ENCODE measurements at places on chromosomes 6 and 20.

DNA sequence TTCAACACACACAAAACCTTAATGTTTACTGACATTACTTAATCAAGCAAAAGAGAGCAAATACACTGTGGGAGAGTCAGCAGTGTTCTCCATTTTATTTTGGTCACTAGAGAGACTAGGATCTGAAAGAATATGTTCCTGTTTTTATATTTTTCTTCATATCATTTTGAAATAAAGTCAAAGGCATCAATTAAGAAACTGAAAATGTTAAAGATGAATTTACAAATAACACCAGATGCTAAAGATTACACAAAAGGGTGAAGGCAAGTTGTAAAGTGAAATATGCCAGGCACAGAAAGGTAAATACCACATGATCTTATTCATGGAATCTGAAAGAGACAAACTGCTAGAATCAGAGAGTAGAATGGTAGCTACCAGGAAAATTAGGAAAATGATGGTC, 60.3 kb upstream of the FABP7 start:
- no peak for DNase-seq

- no peak for DNase-seq
Observed at GRCh38 chr6:144637541-144637940, 352.4 kb downstream of the UTRN start.

DNA sequence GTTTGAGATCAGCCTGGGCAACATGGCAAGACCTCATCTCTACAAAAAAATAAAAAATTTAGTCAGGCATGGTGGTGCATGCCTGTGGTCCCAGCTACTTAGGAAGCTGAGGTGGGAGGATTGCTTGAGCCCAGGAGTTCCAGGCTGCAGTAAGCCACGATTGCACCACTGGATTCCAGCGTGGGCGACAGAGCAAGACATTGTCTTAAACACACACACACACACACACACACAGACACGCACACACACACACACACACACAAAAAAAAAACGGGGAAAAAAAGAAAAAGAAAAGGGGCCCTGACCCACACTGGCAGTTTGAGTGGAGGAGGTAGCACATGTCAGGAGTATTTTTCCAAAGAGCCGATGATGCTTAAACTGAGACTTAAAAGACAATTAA, 122.2 kb downstream of the AFG1L start:
- no peak for DNase-seq

- DNase-seq, result no peak
Observed at GRCh38 chr20:14580418-14581074, 243.1 kb upstream of the FLRT3 start.

DNA sequence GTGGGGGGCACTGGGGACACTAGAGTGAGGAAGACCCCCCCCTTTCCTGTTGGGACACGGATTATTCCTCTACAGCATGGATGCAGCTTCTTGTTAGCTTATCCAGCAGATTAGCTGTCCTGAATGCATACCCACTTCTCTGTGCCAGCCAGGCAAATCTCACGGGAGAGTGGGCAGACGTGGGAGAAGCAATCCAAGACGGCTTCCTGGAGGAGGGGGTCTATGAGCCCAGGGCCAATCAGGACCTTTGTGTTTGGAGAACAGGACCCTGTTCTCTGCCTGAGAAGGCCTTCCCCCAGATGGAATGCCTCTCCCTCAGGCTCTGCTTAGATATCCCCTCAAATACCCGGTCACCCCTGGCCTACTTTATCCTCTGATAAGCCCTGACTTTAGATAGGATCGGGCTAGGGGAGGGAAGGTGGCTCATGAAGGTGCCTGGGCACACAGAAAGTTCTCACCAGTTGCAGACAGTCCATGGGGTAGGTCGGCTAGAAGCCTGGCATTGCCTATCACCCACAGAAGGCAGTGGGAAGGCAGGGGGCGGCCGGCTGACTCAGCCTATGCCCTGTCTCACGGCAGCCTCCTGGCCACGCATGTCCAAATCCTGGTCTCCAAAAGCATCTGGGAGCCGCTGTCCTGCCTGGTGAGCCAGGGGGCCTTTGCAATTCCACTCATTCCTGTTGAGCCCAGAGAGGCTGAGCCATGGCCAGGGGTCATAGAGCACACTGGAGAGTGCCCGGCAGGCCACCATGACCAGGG, 34.7 kb downstream of the SUN5 start:
- no peak for DNase-seq

GRCh38 chr6:112951829-112952228, 604.7 kb downstream of the RFPL4B start:
- no peak for DNase-seq

GRCh38 chr6:21900730-21901129, 307.2 kb downstream of the SOX4 start:
- no peak for DNase-seq

DNA sequence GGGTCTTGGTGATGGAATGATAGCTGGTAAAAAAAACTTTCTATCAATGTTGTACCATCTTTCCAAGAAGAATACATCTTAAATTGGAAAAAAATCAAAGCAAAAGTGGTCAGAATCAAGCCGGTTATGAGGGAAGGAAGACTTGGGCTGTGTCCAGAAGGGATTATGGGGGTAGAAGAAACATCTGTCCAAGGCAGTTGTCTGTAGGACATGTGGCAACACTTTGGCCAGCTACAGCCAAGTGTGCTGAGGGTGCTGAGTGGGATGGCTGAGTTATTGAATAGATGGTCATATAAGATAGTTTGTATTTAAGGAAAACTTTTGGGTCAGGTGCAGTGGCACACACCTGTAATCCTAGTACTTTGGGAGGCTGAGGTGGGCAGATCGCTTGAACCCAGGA, 38.4 kb downstream of the INSM1 start:
- no peak for DNase-seq

- no peak for DNase-seq
Observed at GRCh38 chr6:163585932-163586437, 171.5 kb downstream of the QKI start.

GRCh38 chr6:135183002-135183531, 2.0 kb downstream of the MYB start:
- no peak for DNase-seq

DNA sequence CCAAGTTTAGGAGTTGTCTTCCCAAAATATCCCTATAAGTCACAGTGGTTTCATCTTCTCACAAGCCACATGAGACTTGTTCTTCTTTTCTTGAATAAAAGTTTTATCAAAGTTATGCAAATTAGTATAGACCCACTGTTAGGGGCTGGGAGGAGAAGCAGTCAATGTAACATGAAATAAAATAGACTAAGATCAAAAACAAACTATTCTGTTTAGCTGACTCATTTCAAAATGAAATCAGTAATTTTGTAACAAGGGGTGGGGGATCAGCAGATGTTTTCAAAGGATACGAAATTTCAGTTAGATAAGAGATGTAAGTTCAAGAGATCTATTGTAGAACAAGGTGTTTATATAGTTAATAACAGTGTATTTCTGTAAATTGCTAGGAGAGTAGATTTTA, 339.6 kb upstream of the PRDM1 start:
- no peak for DNase-seq

- DNase-seq, result no peak
Observed at GRCh38 chr6:3366596-3367413, 90.0 kb downstream of the SLC22A23 start.

- DNase-seq, result no peak
Observed at GRCh38 chr6:51277474-51277873, 458.8 kb downstream of the TFAP2B start.

GRCh38 chr20:34210271-34210670, 31.0 kb upstream of the ASIP start:
- DNase-seq, result no peak

DNA sequence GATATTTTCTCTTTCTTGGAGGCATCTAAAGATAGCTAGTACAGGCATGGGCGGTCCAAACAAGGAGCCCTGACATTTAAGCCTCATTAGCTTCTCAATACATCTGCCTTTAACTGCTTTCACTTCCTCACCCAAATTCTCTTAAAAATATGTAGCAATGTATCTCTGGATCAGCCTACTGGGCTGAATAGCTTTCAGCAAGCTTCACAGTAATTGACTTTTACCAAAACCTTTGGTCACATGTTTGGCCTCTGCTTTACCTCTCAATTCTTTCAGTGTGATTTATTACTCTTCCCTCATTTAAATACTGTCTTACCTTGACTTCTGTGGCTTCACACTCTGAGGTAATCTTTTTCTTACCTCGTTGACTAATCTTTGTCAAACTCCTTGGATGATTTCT, 1618.1 kb downstream of the GRIK2 start:
- no peak for DNase-seq

- no peak for DNase-seq
Observed at GRCh38 chr6:134081506-134081905, 29.1 kb upstream of the SLC2A12 start.

- no peak for DNase-seq
Observed at GRCh38 chr6:45841062-45841461, 174.6 kb downstream of the CLIC5 start.

GRCh38 chr6:158332237-158332636, 20.0 kb downstream of the TULP4 start:
- no peak for DNase-seq

GRCh38 chr6:8888468-8888867, 453.1 kb upstream of the SLC35B3 start:
- DNase-seq, result no peak

- DNase-seq, result no peak
Observed at GRCh38 chr20:62814060-62814708, 2.7 kb upstream of the COL9A3 start.

DNA sequence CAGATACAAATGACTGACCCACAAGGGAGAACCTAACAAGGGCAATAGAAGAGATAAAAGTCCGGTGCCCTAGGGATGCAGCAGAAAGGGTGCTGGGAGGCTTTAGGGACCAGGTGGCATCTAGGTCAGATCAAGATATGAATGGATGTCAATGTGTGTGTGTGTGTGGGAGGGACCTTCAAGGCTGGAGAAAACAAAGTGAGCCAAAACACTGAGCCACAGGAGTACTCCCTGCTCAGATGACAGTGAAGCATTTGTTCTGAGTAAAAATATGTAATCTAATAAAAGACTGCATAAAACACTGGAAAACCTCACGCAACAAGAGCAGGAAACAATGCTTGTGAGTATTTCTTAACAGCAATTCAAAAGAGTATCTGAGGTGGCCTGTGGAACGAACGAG, 28.2 kb downstream of the ZNF337 start:
- DNase-seq, result no peak

- peak; percentile 14 for DNase-seq
Observed at GRCh38 chr6:36912586-36912985, 26.8 kb downstream of the C6orf89 start.

- no peak for DNase-seq
Observed at GRCh38 chr6:56424064-56424463, 176.7 kb upstream of the COL21A1 start.

DNA sequence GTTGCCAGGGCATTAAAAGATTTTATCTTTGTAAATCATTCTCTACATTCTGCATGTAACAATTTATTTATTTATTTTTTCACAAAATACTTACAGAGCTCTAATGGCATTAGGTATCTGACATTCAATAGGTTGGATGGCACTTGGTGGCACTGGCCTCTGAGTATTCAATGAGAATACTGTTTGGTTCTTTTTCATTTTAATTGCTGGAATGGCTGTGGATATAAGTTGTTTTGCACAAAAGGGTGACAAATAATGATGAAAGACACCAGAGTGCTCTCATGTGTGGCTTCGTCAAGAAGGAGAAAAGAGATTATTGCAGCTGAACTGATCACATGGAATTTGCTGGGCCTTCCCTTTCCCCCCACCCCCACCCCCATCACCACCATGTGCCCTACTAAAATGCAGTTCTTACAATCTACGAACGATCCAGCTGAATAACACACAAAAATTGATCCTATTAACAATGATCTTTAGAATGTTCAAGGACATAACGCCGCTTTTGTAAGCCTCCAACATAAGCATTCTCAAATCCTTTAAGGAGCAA, 195.2 kb upstream of the POU3F2 start:
- no peak for DNase-seq

GRCh38 chr6:110933912-110934311, 24.6 kb upstream of the GTF3C6 start:
- no peak for DNase-seq

DNA sequence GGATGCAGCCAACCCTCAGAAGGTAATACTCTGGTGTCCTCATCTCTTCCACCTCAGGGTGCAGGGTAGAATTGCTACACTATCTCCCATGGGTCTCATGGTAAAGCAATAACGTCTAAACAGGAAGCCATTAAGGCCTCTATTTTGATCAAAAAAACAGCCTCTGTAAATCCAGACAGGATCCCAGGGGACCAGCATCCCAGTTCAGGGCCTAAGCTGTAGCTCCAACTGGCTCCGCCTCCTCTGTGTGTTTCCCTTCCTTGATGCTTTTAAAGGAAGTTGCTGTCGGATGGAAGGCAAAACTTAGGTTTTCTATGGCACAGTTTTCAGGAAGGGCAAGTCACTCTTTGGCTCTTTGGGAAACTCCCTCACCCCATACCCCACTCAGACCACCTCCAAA, 222.0 kb downstream of the MAFB start:
- no peak for DNase-seq

- DNase-seq, result no peak
Observed at GRCh38 chr6:136492409-136492808, 57.8 kb downstream of the MAP7 start.

GRCh38 chr20:37154684-37155298, 24.3 kb upstream of the RPN2 start:
- no peak for DNase-seq

- no peak for DNase-seq
Observed at GRCh38 chr20:53260168-53260567, 288.0 kb downstream of the TSHZ2 start.

DNA sequence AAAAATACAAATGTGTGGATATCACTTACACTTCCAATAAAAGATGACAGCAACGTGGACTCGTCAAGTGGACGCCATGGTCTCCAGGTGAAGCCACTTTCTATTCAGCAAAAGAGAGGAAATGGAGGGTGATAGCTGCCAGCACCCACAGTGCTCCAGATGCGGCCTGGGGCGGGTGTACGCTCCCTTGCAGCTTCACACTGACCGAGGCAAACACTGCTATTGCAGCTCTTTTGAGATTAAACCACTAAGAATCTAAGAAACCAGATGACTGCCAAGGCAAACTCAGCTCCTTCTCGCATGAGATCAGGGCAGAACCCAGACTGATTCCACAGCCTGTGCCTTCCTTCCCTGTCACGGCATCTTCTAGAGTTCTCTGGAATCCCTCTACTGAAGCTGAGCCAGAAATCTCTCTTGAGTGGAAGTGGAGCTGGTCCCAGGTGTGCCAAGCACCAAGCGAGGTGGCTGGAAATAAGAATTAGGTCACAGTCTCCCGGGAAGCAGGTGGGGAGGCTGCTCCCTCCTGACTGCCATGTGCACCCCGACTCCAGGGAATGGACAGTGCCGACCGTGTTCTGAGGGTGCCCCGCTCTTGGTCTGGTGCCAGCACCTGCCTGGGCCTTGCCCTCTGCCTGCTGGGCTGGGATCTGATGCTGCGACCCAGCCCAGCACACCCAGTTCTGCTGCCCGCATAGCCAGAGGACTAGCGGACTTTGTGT, 90.1 kb upstream of the AFDN start:
- no peak for DNase-seq

- no peak for DNase-seq
Observed at GRCh38 chr20:22020201-22020600, 314.7 kb downstream of the PAX1 start.

- DNase-seq, result no peak
Observed at GRCh38 chr6:10419749-10420545, 5.1 kb upstream of the TFAP2A start.

GRCh38 chr6:79842376-79843040, 104.8 kb downstream of the ELOVL4 start:
- DNase-seq, result no peak
